Small intestine (tissue), 16 donors: ENCODE measurements at places on chromosomes 2 and 18.

- no peak overlapping the region for H3K4me3 ChIP-seq
- H3K27me3 ChIP-seq: no peaks in the 10 kb centered on the region
- H3K27ac ChIP-seq: no peak overlapping the region
Measured at GRCh38 chr2:182694189-182694588, 21.9 kb upstream of the DNAJC10 start.

- H3K27ac ChIP-seq: no peak overlapping the region
- no peak overlapping the region for H3K4me3 ChIP-seq
- DNase-seq: peak; percentile 48
Measured at GRCh38 chr2:2057125-2057721, 273.9 kb downstream of the MYT1L start.

GRCh38 chr2:207064128-207064690, 101.5 kb downstream of the KLF7 start:
- H3K36me3 ChIP-seq: no peaks in the 10 kb centered on the region
- H3K27me3 ChIP-seq: no peaks in the 10 kb centered on the region
- no peak for DNase-seq
- no peak overlapping the region for H3K4me3 ChIP-seq

DNA sequence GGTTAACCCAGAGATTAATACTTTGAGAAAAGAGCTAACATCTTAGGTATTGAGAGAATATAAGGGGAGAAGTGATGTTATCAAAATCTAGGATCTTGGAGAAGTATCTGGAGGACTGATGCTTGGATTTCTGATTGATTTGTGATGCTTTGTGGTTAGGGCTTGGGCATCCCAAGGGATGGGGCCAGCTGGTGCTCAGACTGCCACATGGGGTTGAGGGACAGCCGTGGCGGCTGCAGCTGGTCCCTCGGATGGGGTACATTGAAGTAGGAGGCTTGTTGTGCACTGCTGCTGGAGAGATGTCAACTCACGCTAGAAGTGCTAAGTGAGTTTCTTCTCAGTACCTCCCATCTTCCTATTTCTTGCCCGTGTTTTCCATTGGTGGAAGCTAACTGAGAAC, 22.4 kb downstream of the HRH4 start:
- peaks cover 4% of the 10 kb centered on the region for H3K27me3 ChIP-seq
- H3K4me1 ChIP-seq: no peaks in the 10 kb centered on the region
- no peak overlapping the region for H3K4me3 ChIP-seq
- no peaks in the 10 kb centered on the region for H3K36me3 ChIP-seq

DNA sequence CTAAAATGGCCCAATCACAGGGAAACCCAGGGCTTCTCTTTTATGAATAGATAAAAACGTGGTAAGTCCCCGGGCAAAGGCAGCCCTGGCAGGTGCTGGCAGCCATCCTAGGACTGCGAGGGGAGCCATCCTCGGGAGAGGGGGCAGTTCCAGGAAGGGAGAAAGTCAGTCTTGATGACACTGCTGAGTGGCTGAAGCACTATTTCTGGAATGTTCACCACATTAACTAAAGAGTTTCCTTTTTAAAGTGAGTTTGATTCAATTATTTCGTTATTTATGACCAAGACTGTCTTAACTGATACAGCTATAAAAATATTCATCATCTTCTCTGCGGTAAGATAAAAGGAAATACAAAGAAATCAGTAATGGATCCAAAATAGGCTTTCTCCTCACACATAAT, 20.4 kb downstream of the TTR start:
- H3K27me3 ChIP-seq: no peaks in the 10 kb centered on the region
- H3K36me3 ChIP-seq: no peaks in the 10 kb centered on the region
- H3K27ac ChIP-seq: no peak overlapping the region
- no peak overlapping the region for H3K4me3 ChIP-seq
- DNase-seq: no peak

- peaks cover 43% of the 10 kb centered on the region for H3K4me1 ChIP-seq
- H3K27me3 ChIP-seq: no peaks in the 10 kb centered on the region
- H3K4me3 ChIP-seq: no peak overlapping the region
- H3K27ac ChIP-seq: no peak overlapping the region
Measured at GRCh38 chr2:102064679-102065674, 73.2 kb downstream of the IL1R2 start.

GRCh38 chr2:71453404-71454220, at the start of gene DYSF:
Gene DYSF (plus strand): TSS chr2:71453561.
- peak; percentile 16 for DNase-seq
- H3K4me1 ChIP-seq: no peaks in the 10 kb centered on the region
- H3K36me3 ChIP-seq: no peaks in the 10 kb centered on the region
- H3K27ac ChIP-seq: peak within 1 kb of the TSS; percentile 49
- H3K4me3 ChIP-seq: peak within 1 kb of the TSS; percentile 22

GRCh38 chr2:60386436-60386835, 167.0 kb downstream of the BCL11A start:
- H3K27me3 ChIP-seq: no peaks in the 10 kb centered on the region
- H3K27ac ChIP-seq: no peak overlapping the region
- no peak overlapping the region for H3K4me3 ChIP-seq
- no peaks in the 10 kb centered on the region for H3K36me3 ChIP-seq
